Activated T-cell treated with anti-CD3 and anti-CD28 coated beads for 4 hours (primary cell): ENCODE measurements at places on chromosomes 2 and 18.

DNA sequence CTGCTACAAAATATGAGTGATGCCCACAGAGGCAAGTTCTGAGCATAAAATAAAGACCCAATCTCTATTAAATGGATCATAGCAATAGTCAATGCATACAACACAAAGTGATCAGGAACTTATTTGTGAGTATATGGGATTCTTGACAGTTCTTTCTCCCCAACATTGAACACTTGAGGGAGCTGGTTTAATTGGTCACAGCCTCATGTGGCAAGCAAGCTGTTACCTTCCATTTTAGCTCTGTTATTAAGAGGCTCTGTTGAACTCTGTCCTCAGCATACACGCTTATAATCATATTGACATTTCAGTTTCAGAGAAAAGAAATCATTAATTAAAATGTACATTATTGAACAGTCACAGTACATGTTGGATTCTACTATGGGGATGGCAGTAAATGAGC, 37.6 kb upstream of the PAX3 start:
- DNase-seq = no peak

- no peak for DNase-seq
These were observed 61.6 kb upstream of the ATP8B1 start for GRCh38 chr18:57864615-57865121.

DNA sequence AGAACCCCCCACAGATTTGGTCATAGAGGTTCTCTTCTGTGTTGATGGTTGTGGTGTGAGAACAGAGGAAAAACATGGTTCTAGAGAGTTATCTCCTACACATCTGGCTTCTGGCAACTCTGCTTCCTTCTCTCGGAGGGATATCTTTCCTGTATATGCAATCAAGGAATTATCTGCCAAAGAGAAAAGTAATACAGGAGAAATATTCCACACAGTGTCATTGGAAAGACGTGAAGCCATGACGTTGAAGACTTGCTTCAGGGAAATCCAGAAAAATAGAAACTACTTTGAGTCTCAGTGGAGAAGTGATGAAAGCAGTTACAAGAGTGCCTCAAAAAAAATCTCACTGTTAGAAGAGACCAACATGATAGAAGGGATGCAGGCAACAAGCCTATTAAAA, 78.5 kb downstream of the RAB31 start:
- DNase-seq = no peak

DNA sequence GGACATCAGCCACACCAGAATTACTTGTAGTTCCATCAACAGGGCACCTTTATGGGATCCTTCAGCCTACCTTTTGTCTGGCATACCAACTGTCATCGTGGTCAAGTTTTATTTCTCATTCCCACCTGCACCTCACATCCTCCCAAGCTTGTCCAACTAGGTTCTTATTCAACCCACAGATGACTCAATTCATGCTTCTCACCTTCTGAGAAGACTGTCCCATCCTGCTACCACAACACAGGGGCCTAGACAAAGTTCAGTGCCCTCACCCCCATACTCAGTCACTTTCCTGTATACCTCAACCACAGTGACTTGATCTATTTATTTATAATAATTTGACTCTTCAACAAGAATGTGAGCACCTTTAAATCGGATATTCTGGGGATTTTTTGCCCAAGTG, 114.4 kb upstream of the ACVR1C start:
- no peak for DNase-seq

- DNase-seq = no peak
These were observed 82.6 kb upstream of the ODC1 start for GRCh38 chr2:10530607-10531239.

GRCh38 chr2:8606226-8606625, 75.6 kb upstream of the ID2 start:
- DNase-seq = no peak

GRCh38 chr2:192047315-192048107, 147.2 kb downstream of the TMEFF2 start:
- no peak for DNase-seq

DNA sequence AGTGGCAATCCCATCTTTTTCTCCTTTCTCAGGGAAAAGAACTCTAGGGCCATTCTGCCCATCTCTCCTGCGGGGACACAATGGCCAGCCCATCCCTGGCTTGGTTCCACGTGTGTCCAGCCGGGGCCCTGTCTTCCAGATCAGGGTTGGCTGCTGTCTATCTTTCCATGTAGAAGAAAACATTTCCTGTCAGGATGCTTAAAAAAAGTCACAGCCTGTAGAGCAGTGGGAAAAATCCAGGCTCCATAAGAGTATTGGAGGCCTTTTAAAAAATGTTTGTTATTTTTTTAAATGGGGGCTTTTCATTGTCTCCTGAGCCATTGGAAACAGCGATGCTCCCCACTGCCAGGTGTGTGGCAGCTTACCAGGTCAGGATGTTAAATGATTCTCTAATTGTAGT, 105.6 kb downstream of the TGFA start:
- DNase-seq = no peak

GRCh38 chr2:42826231-42826630, 33.8 kb upstream of the HAAO start:
- no peak for DNase-seq

DNA sequence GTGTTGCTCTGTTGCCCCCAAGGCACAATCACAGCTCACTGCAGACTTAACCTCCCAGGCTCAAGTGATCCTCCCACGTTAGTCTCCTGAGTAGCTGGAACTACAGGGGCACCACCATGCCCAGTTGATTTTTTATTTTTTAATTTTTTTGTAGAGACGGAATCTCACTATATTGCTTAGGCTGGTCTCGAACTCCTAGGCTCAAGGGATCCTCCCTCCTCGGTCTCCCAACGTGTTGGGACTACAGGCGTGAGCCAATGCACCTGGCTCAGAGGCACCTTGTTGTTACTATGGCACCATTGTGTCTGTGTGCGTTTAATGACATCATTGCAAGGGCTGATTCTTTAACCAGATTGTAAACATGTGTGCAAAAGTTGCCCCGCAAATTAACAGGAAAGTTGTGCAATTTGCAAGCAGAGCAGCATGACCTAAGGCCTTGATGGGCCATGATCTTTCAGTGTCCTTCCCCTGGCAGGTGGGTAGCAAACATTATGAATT, 22.6 kb downstream of the TCF23 start:
- DNase-seq = no peak

- no peak for DNase-seq
These were observed 4.3 kb downstream of the ATP6V1B1 start for GRCh38 chr2:70939839-70940580.

DNA sequence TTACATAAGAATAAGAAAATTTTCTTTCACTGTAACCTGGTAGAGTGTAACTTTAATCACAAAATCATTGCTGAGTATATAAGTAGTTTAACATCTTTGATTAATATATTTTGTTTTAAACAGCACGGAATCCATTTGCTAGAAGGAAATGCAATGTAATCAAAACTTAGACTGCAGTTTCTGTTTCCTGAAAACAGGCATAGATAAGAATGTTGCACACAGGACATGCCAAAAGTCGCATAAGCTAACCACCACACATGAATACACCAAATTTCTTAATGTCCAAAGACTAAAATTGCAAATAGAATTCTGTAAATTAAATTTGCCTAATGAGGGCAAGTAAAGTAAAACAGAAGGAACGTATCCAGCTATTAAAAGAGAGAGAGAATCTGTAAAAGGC, 51.0 kb upstream of the SERPINB2 start:
- DNase-seq = no peak

GRCh38 chr2:56590611-56591010, 406.8 kb downstream of the CCDC85A start:
- DNase-seq = no peak

DNA sequence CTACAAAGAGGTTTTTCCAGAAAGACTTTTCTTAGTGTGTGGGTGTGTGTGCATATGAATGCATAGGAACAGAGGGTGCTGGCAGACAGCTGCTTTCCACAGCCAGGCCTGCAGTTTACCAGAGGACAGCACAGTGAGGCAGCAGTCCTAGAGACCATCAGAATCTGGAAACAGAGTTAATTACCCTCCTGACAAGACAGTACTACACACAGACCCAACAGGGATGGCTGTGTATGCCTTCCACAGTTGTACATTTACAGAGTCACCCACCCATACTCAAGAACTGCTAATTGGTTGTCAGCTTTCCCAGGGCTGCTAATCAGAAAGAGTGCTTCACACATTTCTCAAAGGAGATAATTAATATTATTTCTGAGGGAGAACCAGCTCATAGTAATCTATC, 104.7 kb downstream of the FEZ2 start:
- DNase-seq = no peak

DNA sequence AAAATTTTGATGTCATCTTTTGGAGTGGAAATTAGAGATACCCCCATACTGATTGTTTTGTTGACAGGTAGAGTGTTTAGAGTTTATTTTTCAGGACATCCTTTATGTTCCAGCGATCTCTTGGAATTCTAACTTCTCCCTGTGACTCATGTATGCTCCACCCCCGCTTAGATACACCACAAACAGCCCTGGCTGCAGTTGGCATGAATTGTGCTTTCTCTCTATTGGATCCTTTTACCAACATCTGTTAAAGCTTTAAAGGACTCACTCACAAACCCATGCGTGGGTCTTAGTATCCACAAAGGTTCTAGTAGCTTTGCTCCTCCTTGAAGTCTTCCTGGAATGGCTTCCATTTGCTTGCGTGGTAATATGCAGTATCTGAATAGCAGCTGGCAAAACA, 409.5 kb upstream of the POU3F3 start:
- DNase-seq = no peak

DNA sequence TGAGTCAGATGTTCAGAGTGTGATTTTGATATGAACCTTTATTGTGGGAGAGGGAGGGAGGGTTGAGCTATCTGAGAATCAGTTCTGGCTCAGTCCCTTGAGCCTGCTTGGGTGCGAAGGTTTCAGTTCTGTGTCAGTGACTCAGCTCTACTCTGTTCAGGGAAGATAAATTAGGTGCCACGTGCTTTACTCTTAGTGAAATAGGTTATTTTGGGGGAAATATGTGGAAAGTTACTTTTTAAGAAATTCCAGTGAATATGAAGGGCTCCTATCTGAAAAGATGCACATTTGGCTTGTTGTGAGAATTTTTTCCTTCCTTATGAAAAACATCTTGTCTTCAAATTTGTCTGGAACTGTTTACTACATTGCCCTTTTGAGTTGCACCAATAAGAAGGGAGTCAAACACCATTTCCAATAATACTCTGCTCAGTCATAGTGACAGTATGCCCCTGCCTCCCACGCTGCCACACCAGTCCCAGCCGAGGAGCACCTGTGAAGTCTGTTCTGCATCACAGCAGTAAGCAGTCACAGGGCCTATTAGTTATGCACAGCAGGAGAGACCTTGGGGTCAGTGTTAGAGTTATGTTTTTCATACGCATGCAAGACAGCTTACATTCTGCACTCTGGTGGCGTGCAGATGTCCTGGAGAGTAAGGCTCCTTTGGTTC, 32.8 kb upstream of the DNAH7 start:
- DNase-seq = no peak

- DNase-seq = no peak
These were observed 135.7 kb upstream of the TMEM200C start for GRCh38 chr18:6031002-6031401.

- no peak for DNase-seq
These were observed 563.4 kb upstream of the POU3F3 start for GRCh38 chr2:104290566-104290891.

GRCh38 chr2:118032169-118033013, 18.5 kb upstream of the CCDC93 start:
- DNase-seq = peak; percentile 22

GRCh38 chr2:40168546-40168945, 283.3 kb downstream of the SLC8A1 start:
- DNase-seq = no peak

DNA sequence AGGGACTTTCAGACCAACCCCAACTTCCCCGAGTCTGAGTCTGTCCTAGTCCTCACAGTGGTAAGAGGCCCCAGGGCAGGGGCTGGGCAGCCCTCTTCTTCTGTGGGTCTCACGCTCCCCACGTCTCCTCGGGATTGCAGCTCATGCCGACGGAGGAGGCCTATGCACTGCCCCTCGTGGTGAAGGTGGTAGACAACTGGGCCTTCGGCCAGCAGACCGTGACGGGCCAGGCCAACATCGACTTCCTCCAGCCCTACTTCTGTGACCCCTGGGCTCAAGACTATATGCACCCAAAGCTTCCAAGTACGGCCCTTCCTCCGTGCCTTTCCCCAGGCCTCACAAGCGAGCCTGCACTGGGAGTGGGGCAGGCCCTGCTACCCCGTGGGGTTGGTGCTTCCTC, 44.3 kb downstream of the LMAN2L start:
- DNase-seq = no peak

GRCh38 chr2:71157124-71157793, 26.8 kb downstream of the MPHOSPH10 start:
- DNase-seq = peak; percentile 56

DNA sequence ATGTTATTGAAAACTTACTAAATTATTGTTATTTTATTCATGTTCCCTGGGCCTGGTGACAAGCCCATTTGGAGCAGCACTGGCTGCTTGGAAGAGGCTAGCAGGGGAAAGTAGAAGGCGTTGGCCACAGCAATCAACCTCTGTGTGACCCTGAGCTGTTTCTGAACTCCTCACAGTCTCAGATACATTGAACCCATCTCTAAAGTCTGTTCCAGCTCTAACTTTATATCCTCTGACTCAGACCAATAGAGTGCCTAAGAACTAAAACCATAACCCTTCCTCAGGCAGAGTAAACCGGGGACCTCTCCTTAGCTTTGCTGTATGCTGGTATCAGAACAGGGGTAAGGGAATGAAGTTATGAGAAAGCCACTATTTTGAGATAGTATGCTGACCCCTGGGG, 96.4 kb upstream of the NOL4 start:
- DNase-seq = no peak

DNA sequence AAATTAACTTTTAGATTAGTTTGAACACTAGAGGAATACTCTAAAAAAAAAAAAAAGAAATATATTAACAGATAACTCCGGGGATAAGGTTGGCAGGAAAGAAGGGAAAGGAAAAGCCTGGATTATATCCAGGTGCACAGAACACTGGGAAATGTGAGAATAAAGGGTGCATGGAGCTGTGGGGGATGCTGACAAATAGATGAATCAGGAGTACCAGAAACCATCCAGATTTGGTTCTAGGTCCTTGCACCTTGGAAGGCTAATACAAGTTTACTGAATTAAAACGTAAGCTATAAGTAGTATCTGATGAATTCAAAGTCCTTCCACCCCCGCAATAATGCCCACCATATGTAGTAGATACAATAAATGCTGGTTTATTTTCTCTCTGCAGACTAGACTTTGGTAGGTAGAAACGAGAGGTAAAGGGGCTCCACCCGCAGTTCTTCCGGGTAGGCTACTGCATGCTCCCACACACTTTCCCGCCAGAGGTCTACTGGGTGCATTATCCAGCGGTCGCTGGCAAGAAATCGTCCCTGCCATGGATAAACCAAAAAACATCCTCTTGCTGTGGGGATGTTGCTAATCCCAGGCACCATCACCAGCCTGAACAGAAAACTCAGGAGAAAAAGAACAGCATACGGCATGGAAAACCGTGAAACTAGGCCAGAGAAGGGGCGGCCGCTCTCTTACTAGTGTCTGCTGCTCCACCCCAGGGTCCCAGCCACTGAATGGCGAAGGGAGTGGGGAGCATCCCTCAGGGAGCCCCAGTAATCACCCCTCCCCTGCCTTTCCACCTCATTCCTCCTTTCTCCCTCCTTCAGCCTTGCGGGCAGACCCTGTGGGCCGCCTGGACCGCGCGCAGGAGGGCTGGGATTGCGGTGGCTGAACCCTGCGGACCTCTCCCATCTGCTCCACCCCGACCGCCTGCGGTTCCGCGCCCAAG, 1.5 kb downstream of the CNRIP1 start:
- no peak for DNase-seq
